ENCODE measurements at places on chromosomes 6 and 20.

- H3K4me3 ChIP-seq = no peak overlapping the region
- H3K27me3 ChIP-seq = peaks cover 81% of the 10 kb centered on the region
- H3K4me1 ChIP-seq = no peaks in the 10 kb centered on the region
- DNase-seq = no peak
- H3K27ac ChIP-seq = no peak overlapping the region
These were observed 1.2 kb downstream of the ZNF831 start for GRCh38 chr20:59164686-59165391.

- peak overlapping the region; percentile 45 for H3K4me3 ChIP-seq
- H3K36me3 ChIP-seq = no peaks in the 10 kb centered on the region
- DNase-seq = peak; percentile 54
- H3K4me1 ChIP-seq = peaks cover 22% of the 10 kb centered on the region
- H3K27me3 ChIP-seq = no peaks in the 10 kb centered on the region
These were observed 28.5 kb upstream of the BMP6 start for GRCh38 chr6:7697432-7697819.

DNA sequence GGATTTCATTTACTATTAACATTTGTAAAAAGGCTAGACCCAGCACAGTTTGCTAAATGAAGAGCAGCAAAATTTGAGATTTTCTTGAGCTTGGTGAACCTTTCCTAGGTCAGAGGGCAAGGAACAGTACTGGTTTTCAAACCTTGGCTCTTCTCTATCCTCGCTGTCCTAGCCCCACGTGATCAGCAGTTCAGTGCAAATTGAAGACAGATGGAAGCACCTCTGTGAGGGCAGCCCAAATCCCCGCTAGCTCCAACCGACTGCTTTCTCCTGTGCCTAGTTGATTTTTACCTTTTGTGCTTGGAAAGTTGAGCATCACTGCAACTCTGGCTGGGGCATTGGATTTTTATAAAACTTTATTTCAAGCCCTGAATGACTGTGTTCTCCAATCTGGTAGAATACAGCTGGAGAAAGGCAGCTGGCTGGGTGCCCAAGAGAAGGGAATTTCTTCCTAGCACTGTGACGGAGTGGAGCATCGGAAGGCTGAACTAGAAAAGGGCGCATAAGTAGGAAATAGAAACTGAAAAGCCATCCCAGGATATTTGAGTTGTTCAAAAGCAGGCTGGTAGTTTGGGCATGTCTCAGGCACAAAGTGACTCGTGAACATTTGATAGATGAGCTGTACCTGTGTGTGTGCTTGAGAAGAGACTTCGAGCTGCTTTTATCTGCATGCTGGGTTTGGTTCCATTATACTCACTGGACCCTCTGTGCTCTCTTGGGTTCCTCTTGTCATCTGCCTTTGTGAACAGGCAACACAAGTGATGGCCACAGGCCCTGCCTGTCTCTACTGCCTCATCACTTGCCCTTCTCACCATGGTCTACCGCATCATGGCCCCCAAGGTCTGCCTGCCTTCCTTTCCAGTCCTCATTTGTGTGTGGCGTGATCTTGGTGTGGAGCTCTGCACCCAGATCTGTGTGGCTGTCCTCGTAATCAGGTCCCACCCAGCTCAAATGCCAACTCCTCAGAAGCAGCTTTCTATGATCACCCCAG is 2.3 kb downstream of the RNF114 start:
- peak; percentile 40 for DNase-seq
- peaks cover 17% of the 10 kb centered on the region for H3K4me1 ChIP-seq
- peaks cover 39% of the 10 kb centered on the region for H3K36me3 ChIP-seq
- H3K27me3 ChIP-seq = no peaks in the 10 kb centered on the region
- peak overlapping the region; percentile 91 for H3K4me3 ChIP-seq

- no peak overlapping the region for H3K27ac ChIP-seq
- no peak overlapping the region for H3K4me3 ChIP-seq
- peaks cover 11% of the 10 kb centered on the region for H3K36me3 ChIP-seq
- H3K4me1 ChIP-seq = no peaks in the 10 kb centered on the region
- DNase-seq = no peak
These were observed 11.7 kb downstream of the C20orf96 start for GRCh38 chr20:278607-279571.

- H3K4me1 ChIP-seq = peaks cover 35% of the 10 kb centered on the region
- no peak overlapping the region for H3K27ac ChIP-seq
- H3K36me3 ChIP-seq = no peaks in the 10 kb centered on the region
- H3K27me3 ChIP-seq = no peaks in the 10 kb centered on the region
- no peak overlapping the region for H3K4me3 ChIP-seq
These were observed 78.9 kb downstream of the SLX4IP start for GRCh38 chr20:10513931-10514575.

DNA sequence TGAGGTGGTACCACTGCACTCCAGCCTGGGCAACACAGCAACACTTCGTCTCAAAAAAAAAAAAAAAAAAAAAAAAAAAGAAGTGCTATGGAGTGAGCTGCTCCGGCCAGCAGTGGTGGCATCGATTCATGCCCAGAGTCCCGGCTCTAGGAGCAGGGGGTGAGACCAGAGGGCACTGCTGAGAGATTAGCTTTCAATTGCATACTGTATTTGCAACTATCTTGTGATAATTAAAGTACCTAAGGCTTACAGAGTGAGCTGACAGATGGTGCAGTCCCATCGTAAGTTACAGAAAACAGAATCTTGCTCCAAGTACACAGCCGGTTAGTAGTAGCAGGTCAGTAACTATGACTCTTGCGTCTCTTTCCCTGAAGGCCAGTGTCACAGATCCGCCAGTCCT is 31.5 kb downstream of the TMEM14B start:
- no peaks in the 10 kb centered on the region for H3K36me3 ChIP-seq
- no peaks in the 10 kb centered on the region for H3K4me1 ChIP-seq
- H3K4me3 ChIP-seq = no peak overlapping the region
- no peaks in the 10 kb centered on the region for H3K27me3 ChIP-seq
- no peak overlapping the region for H3K27ac ChIP-seq

GRCh38 chr20:21099751-21100577 is 6.2 kb downstream of the LINC00237 start:
- no peaks in the 10 kb centered on the region for H3K36me3 ChIP-seq
- H3K4me1 ChIP-seq = no peaks in the 10 kb centered on the region
- no peak for DNase-seq

DNA sequence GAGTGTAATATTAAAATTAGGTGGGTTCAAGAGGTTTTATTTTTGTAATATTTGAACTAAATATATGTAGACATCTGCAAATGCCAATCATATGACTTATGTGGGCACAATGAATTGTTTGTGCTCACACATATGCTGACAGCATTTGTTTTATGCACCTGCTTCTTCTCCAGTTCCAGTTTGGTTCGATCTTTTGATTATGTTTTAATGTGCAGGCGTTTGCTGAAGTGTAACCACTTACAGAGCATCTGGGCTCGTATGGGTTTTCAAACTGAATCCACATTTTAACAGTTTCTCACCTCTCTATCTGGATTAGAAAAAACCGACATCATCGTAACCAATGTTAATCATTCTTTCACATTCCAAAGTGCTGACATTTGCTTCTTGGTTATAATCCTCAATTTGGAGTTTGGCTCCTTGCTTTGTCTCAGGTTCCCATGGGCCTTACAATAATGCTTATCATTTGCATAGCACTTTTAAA is 129.1 kb upstream of the SPACA1 start:
- no peaks in the 10 kb centered on the region for H3K4me1 ChIP-seq
- H3K36me3 ChIP-seq = no peaks in the 10 kb centered on the region
- no peak for DNase-seq
- peaks cover 3% of the 10 kb centered on the region for H3K27me3 ChIP-seq
- H3K4me3 ChIP-seq = no peak overlapping the region
- H3K27ac ChIP-seq = no peak overlapping the region

DNA sequence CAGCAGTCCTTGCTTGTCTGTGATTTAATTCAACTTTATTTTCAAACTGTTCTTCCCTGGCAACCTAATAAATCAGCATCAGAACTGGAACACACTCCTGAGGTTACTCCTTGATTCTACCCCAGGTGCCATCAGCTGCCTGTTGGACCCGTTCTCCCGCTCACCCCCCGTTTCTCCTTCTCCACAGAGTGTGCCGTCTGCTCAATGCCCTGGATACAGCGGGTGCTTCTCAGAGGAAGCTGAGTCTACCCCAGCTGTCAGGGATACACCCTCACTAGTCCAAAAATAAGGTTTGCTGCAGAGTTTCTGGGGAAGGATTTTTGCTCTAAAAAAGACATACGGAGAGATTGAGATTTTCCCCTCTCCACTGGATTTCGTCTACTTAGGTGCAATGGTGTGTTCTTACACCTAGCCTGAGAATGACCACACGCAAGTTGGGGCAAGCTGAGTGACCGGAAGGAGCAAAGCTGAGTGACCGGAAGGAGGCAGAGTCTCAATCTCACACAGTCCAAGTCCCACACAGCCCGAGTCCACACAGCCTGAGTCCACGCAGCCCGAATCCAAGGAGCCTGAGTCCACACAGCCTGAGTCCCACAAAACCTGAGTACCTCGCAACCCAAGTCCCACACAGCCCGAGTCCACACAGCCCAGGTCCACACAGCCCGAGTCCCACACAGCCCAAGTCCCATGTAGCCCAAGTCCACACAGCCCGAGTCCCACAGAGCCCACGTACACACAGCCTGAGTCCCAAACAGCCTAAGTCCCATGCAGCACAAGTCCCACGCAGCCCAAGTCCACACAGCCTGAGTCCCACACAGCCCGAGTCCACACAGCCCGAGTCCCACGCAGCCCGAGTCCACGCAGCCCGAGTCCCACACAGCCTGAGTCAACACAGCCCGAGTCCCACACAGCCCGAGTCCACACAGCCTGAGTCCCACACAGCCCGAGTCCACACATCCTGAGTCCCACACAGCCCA is 58.6 kb upstream of the DACT2 start:
- no peaks in the 10 kb centered on the region for H3K4me1 ChIP-seq
- H3K27ac ChIP-seq = no peak overlapping the region
- H3K4me3 ChIP-seq = no peak overlapping the region
- H3K27me3 ChIP-seq = 0 out of 2 replicates have a peak, but pooled peaks cover 4% of the 10 kb centered on the region
- no peaks in the 10 kb centered on the region for H3K36me3 ChIP-seq

- no peak overlapping the region for H3K4me3 ChIP-seq
- H3K4me1 ChIP-seq = peaks cover 9% of the 10 kb centered on the region
- no peaks in the 10 kb centered on the region for H3K36me3 ChIP-seq
- no peak overlapping the region for H3K27ac ChIP-seq
- no peak for DNase-seq
- H3K27me3 ChIP-seq = no peaks in the 10 kb centered on the region
These were observed 209.9 kb downstream of the LY86 start for GRCh38 chr6:6798448-6798860.

- no peaks in the 10 kb centered on the region for H3K4me1 ChIP-seq
- DNase-seq = no peak
- no peak overlapping the region for H3K4me3 ChIP-seq
- H3K36me3 ChIP-seq = no peaks in the 10 kb centered on the region
- H3K27ac ChIP-seq = no peak overlapping the region
These were observed 525.1 kb upstream of the NOX3 start for GRCh38 chr6:155980768-155981079.

- H3K4me3 ChIP-seq = no peak overlapping the region
- DNase-seq = no peak
- H3K27me3 ChIP-seq = 0 out of 2 replicates have a peak, but pooled peaks cover 2% of the 10 kb centered on the region
- no peaks in the 10 kb centered on the region for H3K36me3 ChIP-seq
These were observed 54.2 kb upstream of the SIRPA start for GRCh38 chr20:1840817-1841553.

DNA sequence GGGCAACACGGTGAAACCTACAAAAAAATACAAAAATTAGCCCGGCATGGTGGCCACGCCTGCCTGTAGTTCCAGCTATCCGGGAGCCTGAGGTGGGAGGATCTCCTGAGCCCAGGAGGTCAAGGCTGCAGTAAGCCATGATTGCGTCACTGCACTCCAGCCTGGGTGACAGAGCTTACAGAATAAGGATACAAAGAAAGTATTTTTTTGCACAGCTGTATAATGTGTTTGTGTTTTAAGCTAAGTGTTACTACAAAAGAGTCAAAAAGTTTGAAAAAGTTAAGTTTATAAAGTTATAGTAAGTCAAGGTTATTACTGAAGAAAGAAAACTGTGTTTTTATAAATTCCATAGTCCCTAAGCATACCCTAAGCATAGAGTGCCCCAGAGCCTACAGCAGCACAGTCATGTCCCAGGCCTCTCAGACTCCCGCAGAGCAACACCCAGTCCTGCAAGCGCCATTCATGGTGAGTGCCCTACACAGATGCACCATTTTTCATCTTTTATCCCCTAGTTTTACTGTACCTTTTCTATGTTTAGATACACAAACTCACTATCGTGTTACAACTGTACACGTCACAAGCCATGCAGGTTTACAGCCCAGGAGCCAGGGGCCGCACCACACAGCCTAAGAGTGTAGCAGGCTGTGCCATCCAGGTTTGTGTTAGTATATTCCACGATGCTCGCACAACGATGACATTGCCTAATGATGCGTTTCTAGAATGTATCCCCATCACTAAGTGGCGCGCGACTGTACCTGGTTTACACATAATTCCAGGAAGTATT is 22.4 kb downstream of the TAF4 start:
- DNase-seq = no peak
- no peaks in the 10 kb centered on the region for H3K36me3 ChIP-seq
- no peak overlapping the region for H3K4me3 ChIP-seq

GRCh38 chr20:47027456-47027855 is 132.8 kb downstream of the EYA2 start:
- no peaks in the 10 kb centered on the region for H3K36me3 ChIP-seq
- H3K27me3 ChIP-seq = peaks cover 35% of the 10 kb centered on the region
- no peaks in the 10 kb centered on the region for H3K4me1 ChIP-seq
- DNase-seq = no peak
- no peak overlapping the region for H3K4me3 ChIP-seq

- no peak overlapping the region for H3K27ac ChIP-seq
- DNase-seq = no peak
- peaks cover 3% of the 10 kb centered on the region for H3K36me3 ChIP-seq
- H3K4me1 ChIP-seq = no peaks in the 10 kb centered on the region
- H3K27me3 ChIP-seq = no peaks in the 10 kb centered on the region
These were observed 38.2 kb downstream of the ZNF341 start for GRCh38 chr20:33770005-33770404.

DNA sequence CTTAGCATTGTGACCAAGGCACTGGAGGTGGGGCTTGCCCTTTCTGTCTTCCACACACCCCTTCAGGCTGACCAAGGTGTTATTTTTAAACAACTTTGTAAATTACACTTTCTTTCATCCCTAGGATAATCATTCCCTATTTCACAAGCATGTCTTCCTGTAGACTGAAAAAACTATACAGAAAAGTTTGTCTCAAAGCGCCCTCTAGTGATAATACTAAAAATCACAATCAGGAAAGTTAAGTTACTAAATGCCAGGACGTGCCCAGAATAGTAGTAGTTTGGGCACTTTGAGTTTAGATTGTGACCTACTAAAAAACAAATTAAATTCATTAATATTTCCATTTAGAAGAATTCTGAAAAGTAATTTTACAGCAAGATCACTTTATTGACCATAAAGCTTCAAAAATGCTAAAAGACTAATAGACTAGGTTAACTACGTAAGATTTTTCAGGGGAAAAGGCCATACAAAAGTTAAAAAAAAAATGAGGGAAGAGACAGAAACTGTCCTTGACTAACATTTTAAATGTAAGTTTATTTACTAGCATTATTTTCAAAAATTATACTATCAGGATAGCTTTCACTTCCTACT is 123.3 kb upstream of the DUSP22 start:
- H3K27ac ChIP-seq = no peak overlapping the region
- H3K27me3 ChIP-seq = peaks cover 6% of the 10 kb centered on the region
- no peaks in the 10 kb centered on the region for H3K36me3 ChIP-seq
- H3K4me1 ChIP-seq = peaks cover 14% of the 10 kb centered on the region
- DNase-seq = peak; percentile 81
